ENCODE measurements at places on chromosomes 7 and 10.

GRCh38 chr10:49332333-49332732 is 33.4 kb downstream of the C10orf71 start:
- no peak for DNase-seq

GRCh38 chr7:142460402-142461117 is 202.7 kb upstream of the PRSS58 start:
- no peak for DNase-seq

DNA sequence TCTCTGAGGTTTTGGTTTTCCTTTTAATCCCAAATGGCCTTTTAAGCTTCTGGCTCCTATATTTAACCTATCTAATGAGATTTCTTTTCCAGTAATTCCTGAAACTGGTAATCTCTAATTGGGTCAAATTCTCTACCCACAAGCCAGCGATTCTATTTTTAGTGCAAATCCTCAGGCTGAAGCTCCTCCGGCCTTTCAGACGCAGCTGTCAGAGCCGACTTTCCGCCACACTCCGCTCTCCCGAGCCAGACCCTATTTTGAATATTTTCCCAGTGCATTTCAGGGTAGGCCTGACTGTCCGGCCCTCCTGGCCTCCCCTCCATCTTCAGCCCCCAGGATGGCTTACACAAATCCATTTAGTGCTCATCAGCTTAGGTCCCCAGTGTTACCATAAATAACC is 9.7 kb upstream of the ADCY1 start:
- no peak for DNase-seq

DNA sequence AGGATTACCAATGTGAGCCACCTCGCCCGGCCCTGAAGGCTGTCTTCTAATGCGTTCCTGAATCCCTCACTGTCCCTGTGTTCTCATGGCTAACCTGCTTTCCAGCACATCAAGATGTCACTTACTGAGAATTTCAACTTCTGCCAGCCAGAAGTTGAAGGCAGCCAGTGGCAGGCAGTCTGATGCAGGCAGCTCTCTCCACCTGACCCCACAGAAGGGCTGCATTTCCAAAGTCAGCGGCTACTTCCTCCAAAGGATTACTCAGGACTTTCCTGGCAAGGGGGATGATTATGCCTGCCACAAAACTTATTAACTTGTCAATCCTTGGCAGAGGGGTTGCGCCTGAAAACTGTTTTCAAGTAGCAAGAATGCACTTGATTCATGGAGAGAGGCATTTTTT is 1219.4 kb downstream of the TYW1 start:
- peak; percentile 26 for DNase-seq

DNA sequence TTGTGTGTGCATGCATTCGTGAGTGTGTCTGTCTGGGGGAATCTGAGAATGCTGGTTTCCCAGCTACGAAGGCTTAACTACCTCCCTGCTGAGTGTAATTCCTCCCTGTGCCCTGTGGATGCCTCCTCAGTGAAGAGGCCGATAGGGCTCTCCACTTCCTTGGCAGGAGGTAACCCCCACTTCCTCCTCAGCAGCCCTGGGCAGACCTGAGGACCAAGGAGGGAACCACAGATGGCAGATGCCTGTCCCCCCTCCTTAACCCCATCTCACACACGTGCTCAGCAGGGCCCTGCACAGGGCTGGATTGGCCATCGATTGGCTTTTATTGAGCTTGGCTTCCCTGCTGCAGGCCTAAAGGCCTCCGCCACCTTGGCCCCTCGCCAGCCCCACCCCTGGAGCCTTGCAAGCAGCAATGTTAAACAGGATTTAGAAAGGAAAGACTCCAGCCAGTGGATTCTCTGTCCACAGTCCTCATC is 45.6 kb upstream of the LRRC4 start:
- DNase-seq, result no peak

- no peak for DNase-seq
These were observed 846 bp downstream of the DNAJC1 start for GRCh38 chr10:22002591-22003176.

- peak; percentile 83 for DNase-seq
These were observed 45.7 kb upstream of the HSPA12A start for GRCh38 chr10:116787893-116788665.
